ENCODE measurements at places on chromosomes 11 and 22.
A peak's percentile ranks its signal among the peaks of the same experiment; 100 is the strongest.

GRCh38 chr22:20131859-20132685 is 468 bp downstream of the ZDHHC8 start:
- DNase-seq = peak; percentile 40

DNA sequence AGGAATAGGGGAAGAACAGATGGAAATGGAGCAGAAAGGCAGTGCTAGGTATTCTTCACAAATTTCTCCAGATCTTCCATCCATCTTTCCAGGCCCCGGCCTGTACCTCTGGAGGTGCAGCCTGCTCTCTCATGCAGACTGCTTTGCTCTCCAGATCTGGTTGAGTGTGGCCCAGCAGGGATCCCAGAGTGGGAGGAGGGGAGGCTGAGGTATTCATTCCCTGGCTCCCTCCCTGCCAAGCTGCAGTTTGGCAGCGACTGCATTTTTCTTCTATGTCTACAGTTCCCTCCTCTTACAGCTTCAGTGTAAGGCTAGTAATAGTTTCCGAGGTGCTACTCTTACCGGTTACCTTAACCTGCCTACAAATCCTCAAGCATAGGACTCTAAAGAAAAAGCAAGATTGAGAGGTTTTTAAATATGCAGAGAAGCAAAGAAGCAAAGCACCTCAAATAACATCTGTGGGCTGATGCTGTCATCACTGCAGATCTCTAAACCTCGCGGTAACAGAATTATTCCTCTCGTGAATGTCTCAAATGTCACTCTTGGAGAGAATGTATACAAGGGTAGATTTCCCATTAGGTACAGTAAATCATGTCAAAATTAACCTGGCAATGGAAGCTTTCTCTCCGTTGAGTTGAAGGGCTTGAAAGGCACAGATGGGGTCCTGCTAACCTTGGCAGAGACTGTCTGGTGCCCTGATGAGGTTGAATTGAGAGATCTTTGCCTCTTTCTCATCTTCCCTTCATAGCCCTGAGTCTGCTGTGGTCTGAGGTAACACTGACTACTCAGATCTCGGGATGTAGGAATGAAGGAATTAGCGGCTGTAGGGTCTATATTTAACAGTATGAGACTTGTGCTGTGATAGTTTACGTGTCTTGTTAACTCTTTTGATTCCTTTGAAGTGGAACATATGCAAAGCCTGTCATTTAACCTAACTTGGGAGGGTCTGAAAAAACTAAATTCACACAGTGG is 297.9 kb upstream of the C11orf87 start:
- no peak for DNase-seq

DNA sequence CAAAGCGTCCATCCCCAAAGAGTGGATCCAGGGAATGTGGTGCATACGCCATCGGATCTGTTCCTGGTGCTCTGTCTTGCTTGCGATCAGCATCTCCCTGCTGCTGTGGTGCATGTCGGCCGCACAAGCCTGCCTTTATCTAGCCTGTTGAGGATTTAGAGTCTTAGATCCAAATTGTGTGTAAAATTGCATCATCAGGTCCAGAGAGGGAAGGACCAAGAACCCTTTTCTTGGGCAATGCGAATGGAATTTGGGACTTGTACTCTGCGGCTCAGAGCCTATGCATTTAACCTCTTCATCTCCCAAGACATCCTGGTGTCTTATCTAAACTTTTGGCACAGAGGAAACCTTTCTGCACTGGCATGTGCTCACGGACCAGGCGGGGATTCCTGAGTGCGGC is 1238.7 kb downstream of the TBC1D22A start:
- DNase-seq = no peak

GRCh38 chr11:76678321-76678720 is 7.8 kb upstream of the LRRC32 start:
- DNase-seq = no peak

DNA sequence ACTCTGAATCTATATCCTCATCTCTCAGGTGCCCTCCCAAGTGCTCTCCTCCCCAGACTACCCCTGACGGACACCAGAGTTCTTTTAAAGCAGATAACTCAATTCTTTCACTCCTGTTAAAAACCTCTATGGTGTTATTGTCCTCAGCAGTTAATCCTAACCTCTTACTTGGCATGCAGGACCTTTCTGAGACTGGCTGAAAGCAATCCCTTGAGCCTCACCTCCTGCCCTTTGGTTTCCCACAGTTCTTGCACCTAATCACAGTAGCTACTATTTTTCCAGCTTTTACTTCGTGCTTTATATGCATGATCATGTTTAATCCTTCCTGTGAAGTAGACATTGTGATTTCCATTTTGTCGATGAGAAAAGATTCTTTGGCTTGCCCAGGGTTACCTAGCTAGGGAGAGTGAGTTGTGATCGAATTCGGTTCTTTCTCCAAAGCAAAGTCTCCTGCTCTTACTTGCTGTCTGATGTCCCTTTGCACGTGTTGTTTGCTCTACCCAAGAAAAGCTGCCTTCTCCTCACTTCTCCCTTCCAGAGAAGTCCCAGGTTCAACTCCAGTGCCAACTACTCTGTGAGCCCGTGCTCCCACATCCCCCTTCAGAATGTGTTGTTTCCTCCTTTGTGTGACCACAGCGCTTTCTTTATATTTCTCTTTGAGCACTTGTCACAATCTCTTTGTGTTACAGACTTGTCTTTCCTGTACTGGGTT is 2.1 kb downstream of the UBE2L3 start:
- DNase-seq = no peak

- DNase-seq = no peak
Measured at GRCh38 chr11:63534895-63535461, 1.6 kb upstream of the PLAAT4 start.

GRCh38 chr11:76310832-76311595 is 69.9 kb downstream of the THAP12 start:
- no peak for DNase-seq

DNA sequence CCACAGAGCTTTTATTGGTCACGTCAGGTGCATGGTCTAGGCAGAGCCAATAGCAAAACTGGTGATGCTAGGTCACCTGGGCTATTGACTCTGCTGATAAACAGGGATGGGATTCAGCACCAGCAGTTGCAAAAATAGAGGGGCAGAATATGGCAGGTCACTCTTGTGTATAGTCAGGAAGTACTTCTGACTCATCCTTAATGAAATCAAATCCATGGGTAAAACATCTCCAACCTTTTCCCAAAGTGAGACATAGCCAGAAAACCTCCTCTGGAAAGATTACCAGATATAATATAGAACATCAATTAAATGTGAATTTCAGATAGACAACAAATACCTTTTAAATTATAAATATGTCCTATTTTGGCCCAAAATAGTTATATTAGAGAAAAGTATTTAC is 383.2 kb downstream of the METTL15 start:
- DNase-seq = peak; percentile 31

DNA sequence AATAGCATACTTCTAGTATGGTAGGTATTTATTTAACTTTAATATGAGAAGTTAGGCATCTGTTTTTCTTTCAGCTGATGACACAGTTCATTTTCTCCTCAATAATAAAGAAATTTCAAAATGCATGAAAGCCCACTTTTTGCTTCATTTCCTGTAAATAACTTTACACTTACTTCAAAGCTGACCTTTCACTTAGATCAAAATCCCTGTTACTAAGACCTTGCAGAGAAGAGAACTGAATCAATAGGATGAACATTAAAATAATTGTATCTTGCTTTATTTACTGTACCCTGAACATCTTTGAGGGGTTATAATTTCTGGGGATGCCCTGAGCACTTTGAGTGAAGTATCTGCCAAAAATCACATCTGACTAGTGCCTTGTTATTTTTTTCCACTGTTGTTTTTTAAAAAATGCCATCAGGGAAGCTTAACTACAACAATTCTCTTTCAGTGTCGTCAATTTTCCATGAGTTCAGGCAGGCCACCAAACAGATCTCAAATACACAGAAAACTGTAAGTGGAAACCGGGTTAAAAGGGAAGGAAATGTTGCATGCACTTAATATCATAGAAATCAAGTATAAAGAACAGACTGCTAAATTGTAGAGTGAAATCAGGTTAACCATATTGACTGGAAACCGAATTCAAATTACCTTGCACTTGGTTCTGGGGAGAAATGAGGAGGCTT is 206.2 kb downstream of the MAML2 start:
- no peak for DNase-seq

DNA sequence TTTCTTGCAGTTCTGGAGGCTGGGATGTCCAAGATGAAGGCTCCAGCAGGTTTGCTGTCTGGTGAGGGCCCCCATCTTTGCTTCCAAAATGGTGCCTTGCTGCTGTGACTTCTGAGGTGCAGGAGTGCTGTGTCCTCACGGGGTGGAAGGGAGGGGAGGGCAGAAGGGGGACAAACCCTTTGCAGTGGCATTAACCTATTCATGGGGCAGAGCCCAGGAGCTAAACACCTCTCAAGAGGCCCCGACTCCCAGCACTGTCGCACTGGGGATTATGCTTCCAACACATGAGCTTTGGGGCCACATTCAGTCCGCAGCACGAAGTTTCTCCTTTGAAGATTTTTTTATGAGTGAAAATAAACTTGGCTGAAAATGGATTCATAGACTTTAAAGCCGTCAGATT is 25.5 kb upstream of the OSBPL5 start:
- no peak for DNase-seq

GRCh38 chr11:121449626-121450025 is 2.5 kb upstream of the SORL1 start:
- no peak for DNase-seq

- no peak for DNase-seq
Measured at GRCh38 chr22:35785181-35785923, 67.7 kb downstream of the APOL5 start.

DNA sequence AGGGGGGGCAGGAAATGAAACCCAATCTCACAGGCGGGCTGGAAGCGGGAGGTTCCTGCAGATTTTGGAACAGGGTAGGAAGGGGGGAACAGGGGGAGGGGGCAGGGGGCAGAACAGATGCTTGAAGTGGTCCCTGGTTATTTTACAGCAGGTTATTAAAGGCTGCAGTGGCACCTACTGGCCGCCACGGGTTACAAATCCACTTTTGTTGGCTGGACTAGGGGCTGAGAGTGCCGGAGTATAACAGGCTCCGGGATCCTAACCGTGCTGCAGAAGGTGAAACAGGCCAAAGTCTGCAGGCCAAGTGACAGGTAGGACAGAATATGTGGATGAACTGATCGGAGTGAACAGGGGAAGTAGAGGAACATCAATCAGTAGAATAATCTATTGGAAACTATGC is 2.5 kb downstream of the ROBO3 start:
- peak; percentile 61 for DNase-seq

DNA sequence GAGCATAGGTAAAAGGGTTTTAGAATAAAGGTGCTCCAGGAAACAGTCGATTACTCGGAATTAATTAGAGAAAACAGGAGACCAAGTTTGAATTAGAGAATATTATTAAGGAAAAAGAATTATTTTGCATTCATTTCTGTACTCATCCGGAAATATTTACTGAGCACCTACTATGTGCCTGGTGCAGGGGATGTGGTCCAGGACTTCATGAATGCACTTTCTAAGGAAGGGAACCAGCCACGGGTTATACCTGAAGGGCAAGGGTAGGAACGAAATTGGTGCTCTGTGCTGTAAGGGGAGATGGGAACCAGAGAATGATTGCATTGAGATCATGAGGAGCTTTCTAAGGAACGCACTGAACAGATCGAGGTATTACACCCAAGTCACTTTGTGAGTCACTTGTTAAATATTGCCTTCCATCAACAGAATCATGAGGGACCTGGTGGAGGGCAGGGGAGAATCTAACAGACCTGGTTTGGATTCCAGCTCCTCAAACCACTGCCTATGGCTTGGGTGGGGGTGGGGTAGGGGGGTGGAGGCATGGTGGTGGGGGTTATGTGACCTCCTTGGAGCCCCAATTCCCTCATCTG is 40.9 kb downstream of the C11orf96 start:
- DNase-seq = peak; percentile 28

DNA sequence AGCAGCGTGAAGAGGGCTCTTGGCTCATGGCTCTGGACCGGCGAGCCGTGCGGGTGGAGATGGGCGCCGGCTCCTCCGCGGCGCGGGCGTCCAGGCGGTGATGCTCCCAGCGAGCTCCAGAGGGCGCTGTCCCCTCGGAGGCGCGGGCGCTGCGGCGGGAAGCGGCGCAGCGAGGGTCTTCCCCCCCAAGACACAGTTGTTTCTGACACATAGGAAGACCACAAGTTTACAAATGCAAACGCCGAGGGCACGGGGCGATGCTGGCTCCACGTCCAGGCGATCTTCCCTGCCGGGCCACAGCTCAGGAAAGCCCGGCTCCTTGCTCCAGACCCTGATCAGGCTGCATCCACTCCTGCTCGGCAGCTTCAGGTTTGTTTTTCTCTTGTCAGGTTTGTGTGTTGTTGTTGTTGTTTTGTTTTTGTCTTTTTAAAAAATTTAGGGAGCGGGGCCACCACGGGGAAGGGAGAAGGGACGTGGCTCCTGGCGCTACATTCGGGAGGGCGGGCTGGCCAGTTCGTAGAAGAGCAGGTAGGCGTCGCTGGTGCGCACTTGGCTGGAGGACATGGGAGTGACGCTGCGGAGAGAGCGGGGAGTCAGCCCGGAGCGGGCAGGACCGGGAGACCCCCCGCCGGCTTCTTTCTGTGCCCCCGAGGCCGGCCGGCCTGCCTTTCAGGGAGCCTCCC is 10.0 kb upstream of the MFRP start:
- peak; percentile 84 for DNase-seq

- DNase-seq = no peak
Measured at GRCh38 chr11:72655896-72656464, 18.2 kb downstream of the PDE2A start.

- no peak for DNase-seq
Measured at GRCh38 chr11:40393511-40393910, 1065.9 kb downstream of the LRRC4C start.

- no peak for DNase-seq
Measured at GRCh38 chr11:5252192-5252918, 2.2 kb downstream of the HBG2 start.

DNA sequence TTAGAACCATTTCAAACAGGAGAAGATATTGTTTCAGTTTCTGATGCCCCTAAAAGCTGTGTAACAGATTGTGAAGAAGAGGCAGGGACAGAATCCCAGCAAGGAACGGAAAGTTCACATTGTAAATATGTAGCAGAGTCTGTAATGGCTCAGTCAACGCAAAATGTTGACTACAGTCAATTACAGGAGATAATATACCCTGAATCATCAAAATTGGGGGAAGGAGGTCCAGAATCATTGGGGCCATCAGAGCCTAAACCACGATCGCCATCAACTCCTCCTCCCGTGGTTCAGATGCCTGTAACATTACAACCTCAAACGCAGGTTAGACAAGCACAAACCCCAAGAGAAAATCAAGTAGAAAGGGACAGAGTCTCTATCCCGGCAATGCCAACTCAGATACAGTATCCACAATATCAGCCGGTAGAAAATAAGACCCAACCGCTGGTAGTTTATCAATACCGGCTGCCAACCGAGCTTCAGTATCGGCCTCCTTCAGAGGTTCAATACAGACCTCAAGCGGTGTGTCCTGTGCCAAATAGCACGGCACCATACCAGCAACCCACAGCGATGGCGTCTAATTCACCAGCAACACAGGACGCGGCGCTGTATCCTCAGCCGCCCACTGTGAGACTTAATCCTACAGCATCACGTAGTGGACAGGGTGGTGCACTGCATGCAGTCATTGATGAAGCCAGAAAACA is 40.8 kb downstream of the IGLL1 start:
- peak; percentile 81 for DNase-seq

DNA sequence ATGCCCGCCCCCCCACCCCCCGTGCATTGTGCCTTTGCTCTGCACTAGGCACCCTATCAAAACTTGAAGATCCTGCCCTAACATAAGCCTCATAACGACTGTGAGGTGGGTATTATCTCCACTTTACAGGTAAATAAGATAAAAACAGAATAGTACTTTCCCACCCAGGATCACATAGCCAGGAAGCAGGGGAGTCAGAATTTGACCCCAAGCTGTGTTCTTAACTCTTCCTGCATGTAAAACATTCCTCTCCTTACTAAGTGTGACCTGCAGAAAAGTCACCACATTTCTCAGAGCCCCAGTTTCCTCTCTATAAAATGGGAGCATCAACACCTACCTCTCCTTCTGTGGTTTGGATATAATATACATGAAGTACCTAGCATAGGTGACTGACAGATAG is 18.2 kb upstream of the ANKK1 start:
- DNase-seq = no peak

All from ELR (cell line).